ENCODE measurements at places on chromosomes 11 and 22. TPM values are rescaled to one million over a fixed set of nuclear protein-coding genes. Genes with fewer than 3 reads are reported as not detected.
A peak's percentile ranks its signal among the peaks of the same experiment; 100 is the strongest.

DNA sequence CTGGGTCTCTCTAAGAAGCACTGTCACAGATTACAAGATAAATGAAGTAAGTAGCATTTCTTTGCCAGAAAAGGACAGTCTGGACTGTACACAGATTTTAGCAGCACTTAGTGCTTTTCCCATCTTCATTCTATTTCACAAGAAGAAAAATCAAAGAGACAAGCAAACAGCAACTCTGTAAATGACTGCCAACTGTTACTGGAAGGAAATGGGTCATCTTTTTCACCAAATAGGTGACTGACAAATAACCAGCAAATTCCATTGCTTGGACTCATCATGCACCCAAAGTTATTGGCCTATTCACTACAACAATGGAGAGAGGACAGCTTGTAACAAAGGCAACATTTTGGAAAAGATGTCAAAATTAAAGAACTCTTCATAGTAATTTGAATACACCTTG is 28.9 kb upstream of the CARD18 start:
- DNase-seq: no peak

The CNTF gene
- polyA plus RNA-seq: 0.61 TPM

GRCh38 chr11:72758690-72759389 is 6.6 kb upstream of the ARAP1 start:
- DNase-seq: peak; percentile 85

The KBTBD3 gene
- polyA plus RNA-seq: 8.9 TPM

The OR2AG1 gene
- 0.05 TPM for polyA plus RNA-seq

- no peak for DNase-seq
Observed at GRCh38 chr11:19368726-19369375, 128.1 kb upstream of the E2F8 start.

DNA sequence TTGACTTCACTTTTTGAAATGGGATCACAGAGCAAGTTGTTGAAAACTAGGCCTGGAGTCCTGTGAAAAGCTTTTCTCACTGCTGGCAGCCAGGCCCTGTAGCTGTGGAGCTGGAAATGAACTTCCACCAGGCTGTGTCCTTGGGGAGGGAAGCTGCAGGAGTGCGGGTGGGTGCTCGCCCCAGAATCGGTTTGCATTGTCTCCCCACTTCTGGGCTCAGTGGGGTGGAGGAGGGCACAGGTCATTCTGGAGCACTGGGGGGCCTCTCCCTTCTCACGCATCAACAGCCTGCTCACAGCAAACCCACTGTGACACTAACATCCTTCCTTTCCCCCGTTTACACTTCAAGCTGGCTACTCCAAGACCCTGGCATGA is 15.2 kb downstream of the GLB1L2 start:
- no peak for DNase-seq

GRCh38 chr11:68855205-68855981 is 13.7 kb upstream of the CPT1A start:
- DNase-seq: no peak

DNA sequence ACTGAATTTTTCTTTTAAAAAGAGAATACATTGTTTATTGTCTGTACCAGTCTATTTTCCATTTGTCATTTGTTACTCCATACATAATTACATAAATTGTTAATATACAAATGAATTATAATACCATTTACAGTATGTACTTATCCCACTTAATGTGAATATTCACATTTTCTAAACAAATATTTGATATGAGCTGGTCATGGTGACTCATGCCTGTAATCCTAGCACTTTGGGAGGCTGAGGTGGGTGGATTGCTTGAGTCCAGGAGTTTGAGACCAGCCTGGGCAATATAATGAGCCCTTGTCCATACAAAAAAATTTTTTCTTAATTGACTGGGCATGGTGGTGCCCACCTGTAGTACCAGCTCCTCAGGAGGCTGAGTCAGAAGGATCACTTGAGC is 6.8 kb downstream of the SC5D start:
- no peak for DNase-seq

GRCh38 chr11:100512475-100512874 is 174.6 kb upstream of the ARHGAP42 start:
- DNase-seq: no peak

The POTEH gene
- polyA plus RNA-seq: not detected

DNA sequence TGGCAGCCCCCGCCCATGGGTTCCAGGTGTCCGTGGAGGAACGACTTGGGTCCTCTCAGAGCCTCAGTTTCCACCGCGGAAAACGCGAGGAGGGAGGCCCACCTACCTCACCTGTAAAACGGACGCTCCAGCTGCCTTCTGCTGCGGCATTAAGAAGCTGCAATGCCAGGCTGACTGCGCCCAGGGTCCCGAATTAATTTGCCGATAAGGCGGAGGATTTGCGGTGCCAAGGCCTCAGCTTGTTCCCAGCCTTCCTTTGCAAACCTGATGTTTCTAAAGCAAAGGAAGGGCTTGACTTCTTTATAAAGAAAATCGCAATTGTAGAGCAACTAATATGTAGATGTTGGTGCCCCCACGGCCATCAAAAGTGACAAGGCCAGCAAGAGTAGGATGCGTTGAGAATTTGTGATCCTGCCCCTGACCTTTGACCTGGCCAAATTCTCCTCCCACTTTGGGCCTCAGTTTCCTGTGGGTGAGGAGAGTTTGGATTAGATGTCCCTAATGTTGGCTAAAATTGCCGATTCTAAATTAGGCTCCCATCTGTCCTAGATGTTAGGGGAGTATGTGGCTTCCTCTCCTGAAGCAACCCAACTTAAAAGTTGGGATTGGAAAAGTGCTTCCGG is 849 bp upstream of the TCF20 start:
- no peak for DNase-seq

DNA sequence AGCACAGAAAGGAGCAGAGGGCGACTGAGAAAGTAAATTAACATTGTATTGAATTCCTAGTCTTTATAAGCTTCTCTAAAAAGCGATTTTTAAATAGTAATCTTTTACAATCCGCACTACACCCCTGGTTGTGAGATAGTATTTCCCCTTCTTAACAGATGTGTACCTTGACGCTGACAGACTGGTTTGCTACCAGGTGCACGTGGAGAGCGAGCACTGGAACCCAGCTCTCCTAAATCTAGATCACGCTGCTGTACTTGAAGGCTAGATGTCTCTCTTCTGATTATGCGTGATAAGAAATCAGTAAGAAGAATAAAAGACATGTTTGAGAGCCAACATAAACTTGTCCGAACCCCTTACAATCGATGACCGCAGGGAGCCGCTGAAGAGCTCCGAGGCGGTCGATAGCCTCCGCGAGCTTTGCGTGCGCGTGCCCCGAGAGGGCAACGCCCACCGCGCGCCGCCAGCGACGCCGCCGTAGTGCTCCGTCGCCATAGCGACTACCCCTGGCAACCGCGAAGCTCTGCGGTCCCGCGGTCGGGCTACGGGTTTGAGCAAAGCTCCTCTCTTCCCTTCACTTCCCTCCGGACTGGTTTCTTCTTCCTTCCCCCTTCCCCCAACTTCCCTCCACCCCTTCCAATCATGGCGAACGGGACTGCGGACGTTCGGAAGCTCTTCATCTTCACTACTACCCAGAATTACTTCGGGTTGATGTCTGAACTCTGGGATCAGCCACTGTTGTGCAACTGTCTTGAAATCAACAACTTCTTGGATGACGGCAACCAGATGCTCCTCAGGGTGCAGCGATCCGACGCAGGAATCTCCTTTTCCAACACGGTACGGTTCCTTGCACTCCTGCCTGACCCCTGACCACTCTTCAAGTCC is at the start of gene DYNC2H1:
Gene DYNC2H1 (plus strand): TSS at position 494 of the 885 bp plus-strand sequence. CDS start 149 bp downstream, at position 643.
- peak; percentile 93 for DNase-seq

DNA sequence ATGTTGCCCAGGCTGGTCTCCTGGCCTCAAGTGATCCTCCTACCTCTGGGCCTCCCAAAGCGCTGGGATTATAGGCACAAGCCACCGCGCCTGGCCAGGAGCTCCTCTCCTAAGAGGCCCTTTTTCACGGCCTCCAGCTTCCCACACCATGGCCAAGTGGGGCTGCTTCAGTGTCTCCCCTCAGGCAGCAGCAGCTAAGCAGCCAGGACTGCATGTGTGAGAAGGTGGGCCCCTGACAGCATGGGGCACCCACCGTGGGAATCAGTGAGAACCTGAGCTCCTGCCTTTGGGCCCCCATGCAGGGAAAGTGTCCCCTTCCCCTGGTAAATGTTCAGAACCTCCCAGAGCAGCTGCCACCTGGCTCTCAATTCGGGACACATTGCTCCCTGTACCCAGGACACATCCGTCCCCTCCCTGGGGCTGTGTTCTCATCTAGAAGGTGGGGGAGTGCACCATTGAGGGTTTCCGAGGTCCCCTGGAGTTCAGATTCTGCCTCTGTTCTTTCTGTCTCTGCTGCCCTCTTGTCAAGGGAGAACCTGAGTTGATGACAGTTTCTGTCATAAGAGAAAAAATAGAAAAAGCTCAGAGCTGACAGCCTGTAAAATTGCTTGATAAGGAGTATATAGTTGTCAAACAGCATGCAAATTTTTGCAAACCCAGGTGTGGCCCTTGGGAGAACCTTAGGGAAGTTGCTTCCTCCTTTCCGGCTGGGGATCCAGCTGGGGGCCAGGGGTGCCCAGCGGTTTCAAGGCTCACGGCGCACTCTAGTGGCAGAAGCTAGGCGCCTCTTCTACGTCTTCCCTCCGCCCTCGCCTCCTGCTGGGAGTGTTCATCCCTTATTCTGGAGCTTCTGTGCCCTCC is 29.7 kb downstream of the FAM83F start:
- no peak for DNase-seq

GRCh38 chr11:111438846-111439520 is 59.9 kb upstream of the POU2AF1 start:
- DNase-seq: no peak

The OR52A5 gene
- not detected for polyA plus RNA-seq

The ATG16L2 gene
- 47.1 TPM for polyA plus RNA-seq

DNA sequence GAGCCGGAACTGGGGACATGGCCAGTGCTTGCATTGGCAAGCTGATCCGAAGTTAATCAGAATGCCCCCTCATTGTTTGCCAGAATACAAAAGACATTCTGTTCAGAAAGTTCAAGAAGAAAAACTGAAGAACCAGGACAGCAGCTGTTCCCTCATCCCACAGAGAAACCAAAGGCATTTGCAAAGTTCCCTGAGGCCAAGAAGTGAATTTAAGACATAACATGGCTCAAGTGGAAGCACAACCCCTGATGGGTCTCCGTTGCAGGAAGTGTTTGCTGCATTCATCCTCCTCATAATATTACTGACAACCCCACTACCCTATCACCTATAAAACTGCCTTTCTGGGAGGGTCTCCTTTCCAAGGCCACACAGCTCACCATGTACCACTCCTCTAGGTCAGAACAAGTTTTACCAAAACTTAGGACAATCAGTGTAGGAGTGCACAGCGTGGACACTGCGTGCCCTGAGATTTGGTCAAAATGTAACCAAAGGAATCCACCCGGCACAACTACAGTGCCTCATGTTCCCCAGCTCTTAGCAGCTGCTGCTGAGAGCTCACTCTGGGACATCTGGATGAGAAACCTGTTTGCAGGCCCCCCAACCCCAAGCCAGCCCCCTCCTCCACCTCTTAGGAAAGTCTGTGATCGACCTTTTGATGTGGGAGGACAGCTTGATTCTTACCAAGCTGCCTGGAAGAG is 101.6 kb upstream of the AKIP1 start:
- DNase-seq: no peak

GRCh38 chr11:15519124-15519791 is 404.5 kb downstream of the INSC start:
- no peak for DNase-seq

DNA sequence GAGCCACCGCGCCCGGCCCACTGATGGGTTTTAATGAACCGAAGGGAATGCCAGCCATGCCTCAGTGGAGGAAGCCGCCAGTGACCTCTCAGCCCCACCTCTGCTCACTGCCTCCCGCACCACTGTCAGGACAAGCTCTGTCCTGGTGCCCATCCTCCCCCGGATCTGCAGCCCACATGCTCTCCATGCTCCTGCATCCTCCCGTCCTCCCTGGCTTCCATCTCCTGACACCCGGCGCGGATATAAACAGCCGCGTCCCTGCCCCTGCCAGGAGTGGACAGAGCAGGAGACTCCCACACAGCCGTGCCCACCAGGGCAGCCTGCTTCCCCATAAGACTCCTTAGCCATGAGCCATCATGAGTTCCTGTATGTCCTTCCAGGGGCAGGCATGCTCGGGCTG is 26.9 kb downstream of the MACROD1 start:
- DNase-seq: no peak

DNA sequence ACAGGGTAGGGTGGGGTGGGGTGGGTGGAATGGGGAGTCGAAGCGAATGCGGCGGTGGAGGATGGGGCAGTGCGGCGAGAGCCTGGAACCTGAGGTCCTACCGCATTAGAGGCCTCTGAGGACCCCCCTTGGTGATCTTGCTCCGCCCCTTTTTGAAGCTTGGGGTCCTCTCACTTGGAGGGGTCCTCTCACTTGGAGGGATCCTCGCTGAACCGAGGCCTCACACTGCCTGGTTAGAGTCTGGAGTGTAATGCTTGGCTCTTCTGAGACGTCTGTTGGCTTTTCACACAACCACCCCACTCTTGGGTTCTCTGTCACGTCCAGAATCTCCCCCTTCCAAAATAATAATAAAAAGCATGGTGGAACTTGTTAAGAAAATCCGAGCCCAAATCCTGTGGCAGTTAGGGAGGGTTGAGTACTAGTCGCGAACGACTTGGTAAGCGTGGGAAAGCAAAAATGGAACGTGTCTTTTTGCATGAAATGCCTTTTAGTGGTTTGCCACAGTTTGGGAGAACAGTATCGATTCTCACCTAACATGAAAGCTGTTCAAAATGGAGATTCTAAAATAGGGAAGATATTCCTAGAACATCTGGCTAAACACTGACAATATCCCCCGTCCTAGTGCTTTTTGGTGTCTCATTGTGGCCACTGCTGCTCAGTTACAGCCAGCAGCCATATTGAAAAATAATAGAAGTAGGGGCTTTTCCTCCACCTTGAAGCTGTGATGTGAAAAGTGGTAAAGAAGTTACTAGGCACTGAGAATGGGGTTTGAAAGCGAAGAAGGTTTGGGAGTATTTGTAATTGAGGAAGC is 822 bp downstream of the RBX1 start:
- no peak for DNase-seq

DNA sequence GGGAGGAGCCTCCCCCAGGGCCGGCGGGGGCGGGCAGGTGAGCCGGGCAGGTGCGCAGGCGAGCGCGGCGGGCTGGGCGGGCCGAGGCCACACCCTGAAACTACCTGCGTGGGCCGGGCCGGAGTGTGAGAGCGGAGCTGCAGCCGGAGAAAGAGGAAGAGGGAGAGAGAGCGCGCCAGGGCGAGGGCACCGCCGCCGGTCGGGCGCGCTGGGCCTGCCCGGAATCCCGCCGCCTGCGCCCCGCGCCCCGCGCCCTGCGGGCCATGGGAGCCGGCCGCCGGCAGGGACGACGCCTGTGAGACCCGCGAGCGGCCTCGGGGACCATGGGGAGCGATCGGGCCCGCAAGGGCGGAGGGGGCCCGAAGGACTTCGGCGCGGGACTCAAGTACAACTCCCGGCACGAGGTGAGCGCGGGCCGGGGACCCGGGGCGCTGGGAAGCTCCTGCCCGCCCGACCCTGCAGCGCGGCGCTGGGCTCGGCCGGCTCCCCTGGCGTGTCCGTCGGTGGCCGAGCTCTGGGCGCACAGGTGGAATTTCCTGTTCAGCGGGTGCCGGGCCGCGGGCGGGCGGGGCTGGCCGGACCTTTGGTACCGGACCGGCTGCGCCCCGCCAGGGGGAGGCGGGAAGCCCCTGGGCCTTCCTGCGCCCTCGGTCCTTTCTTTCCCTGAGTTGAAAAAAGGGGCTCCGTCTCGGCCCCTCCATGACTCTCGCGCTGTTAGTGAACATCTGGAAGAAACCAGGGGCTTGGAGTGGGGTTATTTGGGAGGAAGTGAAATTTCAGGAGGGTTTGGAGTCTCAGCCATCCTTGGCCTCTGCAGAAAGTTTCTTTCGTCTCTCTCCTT is at the start of gene ST14:
Gene ST14 (plus strand): TSS at position 126 of the 841 bp plus-strand sequence. CDS start 198 bp downstream, at position 324.
- no peak for DNase-seq

The TRIM64 gene
- polyA plus RNA-seq: not detected
